Esophagus squamous epithelium (tissue), 5 donors: ENCODE measurements at places on chromosomes 1 and 21.

GRCh38 chr21:15022608-15023261 lies 42.1 kb downstream of the NRIP1 start:
- DNase-seq: no peak

DNA sequence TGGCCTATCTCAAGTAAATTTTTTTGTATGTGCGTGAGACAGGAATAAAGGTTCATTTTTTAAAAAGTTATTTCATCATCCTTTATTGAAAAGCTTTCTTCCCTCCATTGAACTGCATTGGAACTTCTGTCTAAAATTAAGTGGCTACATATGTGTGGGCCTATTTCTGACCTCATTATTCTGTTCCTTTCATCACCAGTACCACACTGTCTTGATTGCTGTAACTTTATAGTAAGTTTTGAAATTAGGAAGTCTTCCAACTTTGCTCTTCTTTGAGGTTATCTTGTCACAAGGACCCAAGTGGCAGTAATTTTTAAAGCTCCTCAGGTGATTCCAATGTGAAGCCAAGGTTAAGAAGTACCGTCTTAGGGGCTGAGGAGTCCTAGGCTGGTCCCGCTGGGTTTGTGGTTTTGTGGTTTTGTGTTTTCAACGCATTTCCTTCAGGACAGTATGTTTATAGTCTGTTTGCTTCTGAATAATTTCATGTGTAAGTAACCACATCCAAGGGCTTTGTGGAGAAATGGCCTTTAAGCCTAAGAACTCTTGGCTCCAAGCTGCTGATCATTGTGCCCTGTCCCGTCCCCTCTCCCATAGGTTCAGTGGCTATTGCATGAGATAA lies 12.4 kb upstream of the SCAF4 start:
- DNase-seq: no peak

DNA sequence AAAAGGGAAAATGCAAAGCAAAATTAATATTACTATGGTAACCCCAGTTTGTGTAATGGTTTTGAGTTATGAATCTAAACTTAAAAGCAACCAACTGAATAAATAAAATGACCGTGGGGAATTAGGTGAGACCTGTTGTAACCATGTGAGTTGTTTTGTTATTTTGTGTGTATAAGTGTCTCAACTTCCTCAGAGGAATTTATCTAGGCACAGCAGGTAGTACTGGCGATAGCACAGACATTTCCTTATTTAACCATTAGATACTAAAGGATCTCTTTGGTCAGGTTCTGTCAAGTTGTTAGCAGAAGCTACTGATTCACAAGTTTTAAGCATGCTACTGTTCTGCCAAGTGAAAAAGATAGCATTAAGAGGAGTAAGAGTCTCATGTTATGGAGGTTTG lies 39.3 kb upstream of the LRRC7 start:
- no peak for DNase-seq

GRCh38 chr1:221031458-221032203 lies 152.4 kb downstream of the HLX start:
- no peak for DNase-seq

DNA sequence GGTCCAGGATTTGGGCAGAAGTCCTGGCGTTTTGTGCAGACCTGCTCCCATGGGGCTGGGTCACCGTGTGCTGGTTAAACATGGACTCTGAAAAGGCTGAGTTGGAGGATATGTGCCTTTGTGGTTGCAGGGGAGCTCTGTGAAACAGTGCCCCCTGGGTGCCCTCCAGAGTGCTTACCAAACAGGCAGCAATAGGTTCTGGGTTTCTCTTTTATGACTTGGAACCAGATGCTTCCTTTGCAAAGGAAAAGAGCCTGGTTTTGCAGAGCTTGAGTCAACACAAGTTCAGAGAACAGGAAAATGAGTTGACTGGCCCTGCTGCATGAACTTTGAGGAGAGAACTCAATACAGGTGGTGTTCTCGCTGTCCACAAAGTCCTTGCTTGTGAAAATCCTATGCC lies 288.9 kb downstream of the TM2D1 start:
- no peak for DNase-seq

DNA sequence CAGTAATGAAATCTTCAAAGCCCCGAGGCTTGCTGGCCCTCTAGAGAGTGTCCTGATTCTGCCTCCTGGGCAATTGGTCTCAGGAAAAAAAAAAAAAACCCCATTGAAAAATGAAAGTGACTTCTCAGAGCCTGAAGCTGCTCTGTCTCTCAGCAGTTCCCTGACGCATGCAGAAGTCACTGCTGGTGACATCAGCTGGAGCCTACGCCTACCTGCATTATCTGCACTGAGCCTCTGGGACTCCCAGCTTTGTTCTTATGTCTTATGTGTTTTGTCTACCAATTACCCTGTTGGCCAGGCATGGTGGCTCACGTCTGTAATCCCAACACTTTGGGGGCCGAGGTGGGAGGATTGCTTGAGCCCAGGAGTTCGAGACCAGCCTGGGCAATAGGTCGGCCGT lies 10.1 kb upstream of the SLC25A33 start:
- no peak for DNase-seq

GRCh38 chr1:82154219-82154970 lies 353.7 kb downstream of the ADGRL2 start:
- DNase-seq: no peak

DNA sequence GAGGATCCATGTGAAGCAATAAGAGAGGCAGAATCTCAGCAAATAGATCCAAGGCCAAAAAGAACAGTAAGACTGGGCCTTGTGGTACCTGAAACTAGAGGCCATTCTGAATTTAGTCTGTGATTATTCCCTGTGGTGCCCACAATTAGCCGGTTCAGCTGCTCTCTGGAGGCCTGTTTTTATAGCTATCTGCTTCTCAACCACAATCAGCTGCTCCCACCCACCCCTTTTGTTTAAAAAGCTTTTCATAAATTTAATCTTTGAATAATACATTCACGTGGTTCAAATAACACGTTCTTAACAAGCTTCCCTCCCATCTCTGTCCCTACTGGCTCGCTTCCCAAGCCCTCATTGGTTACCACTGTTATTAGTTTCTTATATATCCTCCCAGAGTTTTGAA lies 18.0 kb downstream of the UBE2T start:
- DNase-seq: no peak

DNA sequence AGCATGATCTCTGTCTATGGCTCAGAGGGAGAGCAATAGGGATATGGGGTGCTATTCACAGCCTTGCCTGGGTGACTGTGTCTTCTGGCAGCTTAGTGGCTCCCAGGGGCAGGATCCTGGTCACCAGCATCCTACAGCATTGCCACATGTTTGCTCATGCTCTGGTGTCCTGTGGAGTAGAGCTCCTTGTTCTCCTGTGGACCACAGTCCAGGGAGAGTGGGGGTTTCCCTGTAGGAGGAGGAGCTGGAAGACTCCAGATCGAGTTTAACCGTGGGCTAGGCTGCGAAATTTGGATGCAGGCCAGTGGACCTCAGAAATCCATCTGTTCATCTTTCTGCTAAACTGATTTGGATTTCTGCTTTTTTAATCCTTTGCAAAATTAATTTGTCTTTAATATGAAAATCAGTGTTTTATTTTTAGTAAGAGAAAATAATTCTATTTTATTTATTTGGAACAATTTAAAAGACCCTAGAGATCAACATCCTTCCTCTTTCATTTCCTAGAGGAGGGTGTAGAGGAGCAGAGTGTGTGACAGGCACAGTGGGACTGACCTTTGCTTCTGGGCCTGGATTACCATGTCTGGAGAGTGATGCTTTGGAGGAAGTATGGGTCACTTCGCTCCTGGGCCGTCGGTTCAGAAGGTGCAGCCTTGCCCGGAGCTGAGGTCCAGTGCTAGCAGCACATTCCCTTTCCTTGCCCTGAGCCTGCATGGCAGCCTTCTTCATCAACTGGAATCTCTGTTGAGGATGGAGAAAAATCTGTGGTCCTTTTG lies 17.4 kb downstream of the ADARB1 start:
- no peak for DNase-seq

- DNase-seq: no peak
These were observed 143.4 kb upstream of the HOOK1 start for GRCh38 chr1:59671066-59671952.

- no peak for DNase-seq
These were observed 28.4 kb downstream of the PARK7 start for GRCh38 chr1:7989762-7990428.

- DNase-seq: no peak
These were observed 93.7 kb upstream of the ETS2 start for GRCh38 chr21:38712071-38712470.

DNA sequence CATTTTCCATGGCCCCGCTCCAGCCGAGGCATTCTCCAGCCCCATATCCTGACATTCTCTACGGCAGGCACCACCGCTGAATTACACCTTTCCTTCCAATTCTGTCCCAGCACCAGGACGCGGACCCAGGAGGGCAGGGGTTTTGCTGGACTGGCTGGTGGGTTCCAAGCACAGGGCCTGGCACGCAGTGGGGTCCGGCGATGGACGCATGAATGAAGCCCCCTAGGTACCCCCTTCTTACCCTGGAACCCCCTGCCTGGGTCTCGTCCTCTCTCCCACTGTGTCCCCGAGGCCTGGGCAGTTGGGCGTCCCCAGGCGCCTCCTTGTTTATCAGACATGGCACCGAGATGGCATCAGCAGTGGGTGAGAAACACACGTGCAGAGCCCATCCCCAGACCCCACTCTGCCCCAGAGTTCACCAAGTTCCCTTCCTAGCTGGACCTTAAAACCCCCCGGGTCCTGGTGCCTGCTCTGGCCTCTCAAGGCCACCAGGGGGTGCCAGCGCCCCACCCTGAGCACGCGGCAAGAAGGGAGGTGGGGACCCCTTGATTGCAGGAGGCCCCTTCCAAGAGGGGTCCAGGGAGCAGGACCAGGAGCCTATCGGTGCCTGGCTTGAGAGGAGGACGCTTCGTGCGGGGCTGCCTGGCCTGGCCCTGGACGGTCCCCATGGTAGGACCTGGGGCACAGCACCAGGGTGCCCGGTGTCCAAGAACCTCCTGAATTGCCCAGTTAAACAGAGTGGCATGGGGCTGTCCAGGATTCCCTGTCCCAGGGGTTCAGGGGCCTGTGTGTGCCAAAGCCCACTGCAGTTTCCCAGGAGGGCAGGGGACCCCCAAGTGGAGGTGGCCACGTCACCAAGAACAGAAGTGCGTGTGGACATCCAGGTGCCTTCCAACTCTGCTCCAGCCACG lies 46.1 kb downstream of the MEGF6 start:
- DNase-seq: no peak

GRCh38 chr1:231062500-231063270 lies 22.6 kb upstream of the FAM89A start:
- DNase-seq: no peak

DNA sequence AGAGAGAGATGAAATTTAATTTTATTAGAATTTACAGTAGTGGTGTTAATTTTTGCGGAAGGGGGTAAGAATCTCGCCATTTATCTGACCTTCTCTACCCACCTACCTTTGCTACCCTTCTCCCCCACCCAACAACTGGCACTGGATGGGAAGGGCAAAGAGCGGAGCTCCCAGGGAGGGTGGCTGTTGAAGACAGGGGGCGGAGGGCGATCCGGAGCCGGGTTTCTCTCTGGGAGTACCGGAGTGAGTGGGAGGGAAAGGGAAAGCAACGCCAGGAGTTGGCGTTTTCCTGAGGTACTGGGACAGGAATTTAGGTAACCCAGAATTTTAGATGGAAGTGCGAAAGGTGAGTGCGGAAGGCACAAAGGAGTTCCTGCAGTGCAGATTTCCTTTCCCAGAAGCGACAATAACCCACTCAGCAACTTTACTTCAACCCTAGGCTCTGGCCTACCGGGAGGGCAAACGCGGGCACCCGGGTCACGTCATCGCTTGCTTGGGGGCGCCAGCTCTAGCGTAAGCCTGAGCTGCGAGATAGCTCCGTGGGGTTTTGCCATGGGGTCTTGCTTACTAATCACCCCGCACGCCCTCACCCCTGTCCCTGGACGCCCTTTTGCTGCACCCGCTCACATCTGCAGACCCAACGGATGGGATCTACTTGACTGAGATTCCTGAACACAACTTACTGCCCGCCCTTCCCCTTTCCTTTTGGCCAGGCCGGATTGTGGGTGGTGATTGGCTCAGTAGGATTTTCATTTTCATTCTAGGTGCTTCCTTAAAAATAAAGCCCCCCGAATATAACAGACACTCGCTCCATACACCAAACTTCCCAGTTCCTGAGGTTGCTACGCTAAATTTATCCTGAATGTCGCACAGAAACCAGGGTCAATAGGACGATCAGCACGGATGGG lies 413.0 kb upstream of the ESRRG start:
- DNase-seq: no peak

GRCh38 chr1:111133866-111134265 lies 6.0 kb downstream of the DRAM2 start:
- no peak for DNase-seq

- DNase-seq: no peak
These were observed 21.7 kb upstream of the ANKRD13C start for GRCh38 chr1:70376196-70376595.

DNA sequence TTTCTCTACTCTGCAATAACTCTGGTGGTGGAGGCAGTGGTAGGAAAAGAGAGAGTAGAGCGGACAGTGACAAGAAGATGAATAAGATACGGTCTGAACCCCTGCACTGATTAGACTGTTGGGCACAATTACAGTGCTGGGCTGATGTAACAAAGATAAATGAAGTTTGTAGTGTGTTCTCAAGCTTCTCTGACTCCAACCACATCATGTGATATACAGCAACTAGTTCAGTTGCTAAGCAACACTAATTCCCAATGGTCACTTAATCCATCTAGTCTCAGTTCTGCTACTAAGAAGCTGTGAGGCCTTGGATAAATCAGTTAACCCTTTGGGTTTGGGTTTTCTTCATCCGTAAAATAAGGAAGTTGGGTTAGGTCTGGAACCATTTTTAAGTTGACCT lies 17.3 kb downstream of the DDR2 start:
- DNase-seq: no peak

- no peak for DNase-seq
These were observed 150.8 kb downstream of the MAST2 start for GRCh38 chr1:45953934-45954847.

- DNase-seq: no peak
These were observed 969 bp upstream of the ALDH4A1 start for GRCh38 chr1:18903291-18903756.

- no peak for DNase-seq
These were observed 23.3 kb upstream of the ARTN start for GRCh38 chr1:43910343-43910742.

GRCh38 chr1:93958726-93959100 lies 49.5 kb upstream of the GCLM start:
- DNase-seq: no peak

DNA sequence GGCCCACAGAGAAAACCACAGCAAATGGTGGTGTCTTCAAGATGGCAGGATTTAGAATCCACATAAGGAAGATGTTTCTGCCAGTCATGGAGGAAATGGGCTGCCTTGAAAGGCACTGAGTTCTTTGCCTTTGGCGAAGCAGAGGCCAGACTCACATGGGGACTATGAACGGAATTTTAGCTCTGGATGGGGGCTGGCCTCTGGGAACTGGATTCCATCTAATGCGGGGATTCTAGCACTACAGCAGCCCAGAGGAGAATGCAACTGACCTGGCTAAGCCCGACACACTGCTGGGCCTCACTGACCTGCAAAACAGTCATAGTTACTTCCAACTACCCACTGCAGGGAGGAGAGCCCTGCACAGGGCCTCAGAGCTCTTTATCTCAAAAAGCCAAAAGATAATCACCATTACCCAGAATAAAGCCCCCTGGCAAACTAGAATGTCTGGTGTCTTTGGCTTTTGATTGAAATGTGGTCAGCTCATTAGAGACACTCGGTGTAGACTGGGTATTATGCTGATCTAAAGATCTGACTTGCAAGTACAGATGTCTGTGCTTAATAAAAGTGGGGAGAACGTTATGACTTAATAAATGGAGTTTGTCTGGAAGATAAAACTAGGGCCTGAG lies 11.6 kb downstream of the HCRTR1 start:
- DNase-seq: no peak

- DNase-seq: no peak
These were observed 116.1 kb downstream of the DENND1B start for GRCh38 chr1:197659171-197659570.

GRCh38 chr1:174000371-174000770 lies 21.8 kb downstream of the RC3H1 start:
- DNase-seq: no peak
